ENCODE measurements at places on chromosomes 1 and 21. TPM values are rescaled to one million over a fixed set of nuclear protein-coding genes. Genes with fewer than 3 reads are reported as not detected.

The LGR6 gene
- total RNA-seq = 0.26 TPM

DNA sequence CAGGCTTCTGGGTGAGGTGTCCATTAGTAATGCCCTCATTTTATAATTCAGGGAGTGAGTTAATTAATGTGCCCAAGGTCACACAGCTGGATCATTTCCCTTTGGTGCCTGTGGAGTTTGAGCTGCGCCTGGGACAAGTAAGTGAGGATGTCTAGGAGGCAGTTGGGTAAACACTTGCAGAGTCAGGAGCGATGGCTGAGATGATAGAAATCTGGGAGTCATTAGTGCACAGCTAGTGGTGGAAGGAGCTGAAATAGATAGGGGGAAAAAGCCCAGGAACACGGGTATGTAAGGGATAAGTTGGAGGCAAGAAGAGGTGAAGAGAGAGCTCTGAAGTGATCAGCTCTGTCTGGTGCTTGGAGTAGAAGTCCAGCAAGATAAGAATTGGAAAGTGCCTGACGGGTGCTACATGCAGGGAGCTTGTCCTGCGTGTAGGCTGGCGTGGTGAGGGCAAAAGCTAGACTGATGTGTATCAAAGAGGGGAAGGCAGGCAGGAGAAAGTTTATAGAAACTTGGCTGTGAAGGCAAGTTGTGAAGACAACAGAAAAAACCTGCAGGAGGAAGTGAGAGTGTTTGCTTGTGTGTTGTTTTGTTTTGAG, 1.7 kb upstream of the SCAF4 start:
- DNase-seq = no peak

DNA sequence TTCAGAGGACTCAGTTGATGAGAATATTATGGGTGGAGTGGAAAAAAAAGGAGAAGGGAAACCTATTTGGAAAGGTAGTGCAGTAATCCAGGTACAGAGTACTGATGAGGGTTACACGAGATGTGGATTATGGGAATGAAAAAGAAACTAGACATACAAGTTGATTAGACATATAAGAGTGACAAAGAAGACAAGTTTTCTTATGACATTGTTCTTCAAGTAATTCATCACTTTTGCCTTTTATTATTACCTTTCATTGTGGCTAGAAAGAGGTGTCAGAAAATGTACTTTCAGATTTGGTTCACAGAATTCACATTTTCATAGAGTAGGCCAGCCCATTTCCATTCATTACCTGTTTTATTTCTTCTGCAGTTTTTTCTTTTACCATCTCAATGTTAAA, 10.4 kb downstream of the ATPAF1 start:
- no peak for DNase-seq

- peak; percentile 8 for DNase-seq
These were observed 242.3 kb downstream of the KCNJ6 start for GRCh38 chr21:37673801-37674575.

Measured in PC-3 (cell line).